ENCODE measurements at places on chromosomes 11 and 22.

DNA sequence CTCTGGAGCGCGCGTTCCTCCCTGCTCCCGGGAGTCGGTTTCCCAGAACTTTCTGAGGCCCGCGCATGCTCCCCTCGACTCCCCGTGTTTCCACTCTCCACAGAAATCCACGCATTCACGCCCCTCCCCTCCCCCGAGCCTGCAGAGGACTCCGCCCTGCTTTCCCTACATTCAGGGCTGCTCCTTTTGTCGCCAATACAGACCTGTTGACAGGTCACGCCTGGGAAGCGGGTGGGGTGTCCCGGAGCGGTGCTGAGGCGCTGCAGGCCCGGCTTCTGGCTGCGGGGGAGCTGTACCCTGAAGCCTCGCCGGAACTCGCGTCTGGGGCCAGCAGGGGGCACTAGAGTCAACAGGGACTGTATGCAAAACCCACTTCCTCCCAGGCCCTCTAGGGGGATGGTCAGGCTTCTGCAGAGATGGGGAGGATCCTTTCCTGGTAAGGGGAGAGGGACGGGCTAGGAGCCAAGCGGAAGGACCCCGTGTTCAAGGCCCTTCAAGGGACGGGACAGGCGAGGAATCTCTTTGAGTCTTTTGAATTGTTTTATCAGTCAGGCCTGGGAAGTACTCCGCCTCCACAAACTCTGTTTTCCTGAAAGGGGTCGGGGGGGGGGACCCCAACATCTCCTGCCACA lies at the start of gene PRAME:
Gene PRAME, minus strand, starts transcription at position 294 of the 632 bp plus-strand sequence. CDS start 2,433 bp downstream, outside the sequence.
- H3K27ac ChIP-seq = no peak within 1 kb of the TSS
- H3K27me3 ChIP-seq = no peaks in the 10 kb centered on the region
- peaks cover 3% of the 10 kb centered on the region for H3K4me1 ChIP-seq
- peak; percentile 90 for DNase-seq

DNA sequence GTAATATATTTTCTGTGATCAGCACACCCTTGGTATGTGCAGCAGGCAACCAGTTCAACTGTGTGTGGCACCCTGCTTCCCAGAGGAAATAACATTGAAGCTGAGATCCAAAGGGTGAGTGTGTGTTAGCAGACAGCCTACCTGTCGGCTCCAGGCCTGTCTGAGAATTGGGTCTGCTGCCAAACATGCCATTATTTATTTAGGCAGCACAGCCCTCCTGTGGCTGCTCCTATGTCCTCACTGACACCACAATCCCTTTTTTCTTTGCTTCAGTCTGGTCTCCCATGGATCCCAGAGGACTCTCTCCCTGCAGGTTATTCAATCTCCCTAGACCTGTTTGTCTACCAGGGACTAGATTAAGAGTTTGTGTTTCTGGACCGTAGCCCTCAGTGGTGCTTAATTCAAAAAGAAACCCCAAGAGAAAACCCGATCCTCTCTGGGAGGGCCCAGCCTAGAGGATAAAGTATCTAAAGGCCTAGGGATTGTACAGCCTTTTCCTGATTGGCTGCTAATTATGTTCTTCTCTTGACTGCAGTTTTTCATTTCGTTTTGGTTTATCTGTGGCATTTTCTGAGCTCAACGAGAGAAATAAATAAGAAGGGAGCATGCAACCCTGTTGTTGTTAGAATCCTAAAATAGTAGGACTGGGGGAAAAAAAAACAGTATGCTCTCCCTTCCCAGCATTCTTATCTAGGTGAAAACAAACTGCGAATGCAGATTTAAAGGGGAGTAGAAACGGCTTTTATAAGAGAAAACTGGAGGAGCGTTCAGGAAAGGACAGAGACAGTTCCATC lies 24.1 kb downstream of the KCNE3 start:
- no peak overlapping the region for H3K4me3 ChIP-seq
- no peaks in the 10 kb centered on the region for H3K27me3 ChIP-seq
- H3K36me3 ChIP-seq = no peaks in the 10 kb centered on the region
- no peak for DNase-seq

GRCh38 chr22:49347376-49347775 lies 480.3 kb downstream of the BRD1 start:
- H3K4me1 ChIP-seq = no peaks in the 10 kb centered on the region
- peaks cover 13% of the 10 kb centered on the region for H3K27me3 ChIP-seq
- H3K4me3 ChIP-seq = no peak overlapping the region
- no peak overlapping the region for H3K27ac ChIP-seq

- H3K4me3 ChIP-seq = no peak overlapping the region
- no peaks in the 10 kb centered on the region for H3K36me3 ChIP-seq
- no peak for DNase-seq
- H3K27ac ChIP-seq = no peak overlapping the region
Observed at GRCh38 chr11:73808052-73808451, 20.4 kb downstream of the MRPL48 start.

GRCh38 chr11:15747671-15748070 lies 608.7 kb downstream of the SOX6 start:
- no peak overlapping the region for H3K27ac ChIP-seq
- no peak for DNase-seq
- no peaks in the 10 kb centered on the region for H3K36me3 ChIP-seq

DNA sequence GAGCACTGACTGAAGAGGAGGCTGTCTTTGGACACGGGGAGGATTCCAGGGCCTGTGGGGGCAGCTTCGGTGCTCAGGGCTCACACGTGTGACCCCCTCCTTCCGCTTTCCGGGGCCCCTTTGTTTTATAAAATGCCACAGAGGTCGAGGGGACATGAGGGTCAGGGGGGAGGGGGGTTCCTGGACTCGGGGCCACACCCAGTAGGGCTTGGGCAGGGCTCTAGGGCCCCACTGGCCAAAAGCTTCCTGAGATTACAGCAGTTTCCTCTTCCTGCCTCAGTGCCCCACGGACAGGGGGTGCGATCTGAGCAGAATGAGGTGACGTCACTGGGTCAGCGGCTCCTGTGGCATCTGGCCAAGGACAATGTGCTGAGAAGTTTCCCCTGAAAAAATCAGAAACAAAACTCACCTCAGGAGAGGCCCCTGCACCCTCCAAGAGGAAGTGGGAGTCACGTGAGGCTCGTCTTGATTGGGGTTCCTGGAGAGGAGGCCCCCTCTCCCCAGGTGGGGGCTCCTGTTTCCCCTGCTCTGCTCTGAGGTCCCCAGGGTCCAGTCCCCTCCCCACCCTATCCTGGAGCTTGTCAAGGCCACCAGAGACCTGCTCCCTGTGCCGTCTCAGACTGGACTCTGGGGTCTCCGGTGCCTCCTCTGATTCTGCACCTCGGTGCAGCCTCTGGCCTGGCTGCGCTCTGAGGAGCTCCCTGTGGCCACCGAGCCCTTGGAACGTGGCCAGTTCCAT lies 6.4 kb upstream of the IFITM3 start:
- H3K27me3 ChIP-seq = peaks cover 75% of the 10 kb centered on the region
- H3K4me1 ChIP-seq = peaks cover 28% of the 10 kb centered on the region
- H3K4me3 ChIP-seq = no peak overlapping the region
- H3K36me3 ChIP-seq = no peaks in the 10 kb centered on the region

DNA sequence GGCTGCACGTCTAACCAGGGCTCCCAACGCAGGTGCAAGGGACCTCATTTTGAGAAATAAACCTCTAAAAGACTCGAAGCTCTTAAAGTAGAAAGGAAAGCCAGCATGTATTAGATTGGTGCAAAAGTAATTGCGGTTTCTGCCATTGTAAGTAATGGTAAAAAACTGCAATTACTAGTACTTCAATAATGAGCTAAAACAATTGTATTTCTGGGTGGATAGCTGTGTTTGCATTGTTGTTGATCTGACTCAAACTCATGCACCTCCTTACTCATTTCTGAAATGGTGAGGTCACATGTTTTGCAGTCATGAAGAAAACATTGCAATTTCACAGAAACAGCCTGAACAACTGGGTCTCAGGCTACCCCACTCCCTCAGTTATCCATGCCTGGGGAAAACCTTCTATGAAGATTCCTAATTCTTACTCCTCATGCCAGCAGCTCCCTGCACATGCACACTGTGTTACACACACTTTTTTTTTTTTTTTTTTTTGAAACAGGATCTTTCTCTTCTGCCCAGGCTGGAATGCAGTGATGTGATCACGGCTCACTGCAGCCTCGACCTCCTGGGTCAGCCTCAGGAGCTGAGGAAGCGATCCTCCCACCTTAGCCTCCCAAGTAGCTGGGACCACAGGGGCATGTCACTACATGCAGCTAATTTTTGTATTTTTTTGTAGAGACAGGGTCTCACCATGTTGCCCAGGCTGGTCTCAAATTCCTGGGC lies 24.6 kb downstream of the VWCE start:
- no peak overlapping the region for H3K27ac ChIP-seq
- no peaks in the 10 kb centered on the region for H3K36me3 ChIP-seq
- H3K27me3 ChIP-seq = 0 out of 2 replicates have a peak, but pooled peaks cover 6% of the 10 kb centered on the region
- no peak overlapping the region for H3K4me3 ChIP-seq

- H3K27ac ChIP-seq = no peak overlapping the region
- no peaks in the 10 kb centered on the region for H3K27me3 ChIP-seq
- H3K4me3 ChIP-seq = no peak overlapping the region
- H3K4me1 ChIP-seq = peaks cover 10% of the 10 kb centered on the region
- H3K36me3 ChIP-seq = peaks cover 4% of the 10 kb centered on the region
Observed at GRCh38 chr22:41902932-41903421, 11.9 kb downstream of the SHISA8 start.

- DNase-seq = no peak
- H3K4me1 ChIP-seq = no peaks in the 10 kb centered on the region
- no peaks in the 10 kb centered on the region for H3K27me3 ChIP-seq
- no peak overlapping the region for H3K4me3 ChIP-seq
Observed at GRCh38 chr11:96969251-96969650, 579.4 kb downstream of the JRKL start.

DNA sequence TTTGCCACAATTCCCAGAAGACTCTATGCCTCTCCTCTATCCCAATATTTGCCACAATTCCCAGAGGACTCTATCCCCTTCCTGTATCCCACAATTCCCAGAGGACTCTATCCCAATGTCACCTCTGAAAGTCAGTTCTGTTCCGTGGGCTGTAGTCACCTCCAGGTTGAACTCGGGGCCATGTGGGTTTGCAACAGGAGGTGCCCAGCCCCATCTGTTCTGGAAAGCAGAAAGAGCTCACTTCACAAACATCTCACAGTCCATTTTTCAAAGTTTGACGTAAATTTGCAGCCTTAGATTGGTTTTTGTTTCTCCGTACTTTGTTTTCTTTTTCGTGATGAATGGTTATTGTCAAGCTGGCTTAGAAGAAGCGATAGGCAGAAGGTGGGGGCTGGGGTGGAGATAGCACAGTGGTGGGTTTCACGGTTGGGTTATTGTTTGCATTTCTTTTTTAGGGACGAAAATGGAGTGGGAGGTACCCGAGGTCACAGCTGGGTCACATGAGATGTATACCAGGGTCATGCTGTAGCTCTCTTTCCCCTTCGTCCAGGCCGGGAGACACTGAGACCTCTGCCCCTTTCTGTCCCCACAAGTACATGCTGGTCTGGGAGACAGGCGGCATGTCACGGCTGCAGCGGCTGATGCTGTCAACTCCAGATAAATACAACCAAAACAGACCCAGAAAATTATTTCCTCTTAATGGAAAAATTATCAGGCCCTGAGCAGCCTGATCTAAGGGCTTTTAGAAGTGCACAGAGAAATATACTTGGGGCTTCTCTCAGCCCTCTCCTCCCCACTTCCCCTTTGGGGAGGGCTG lies 374.5 kb downstream of the CADM1 start:
- H3K27ac ChIP-seq = no peak overlapping the region
- DNase-seq = no peak
- no peaks in the 10 kb centered on the region for H3K4me1 ChIP-seq
- no peaks in the 10 kb centered on the region for H3K27me3 ChIP-seq

DNA sequence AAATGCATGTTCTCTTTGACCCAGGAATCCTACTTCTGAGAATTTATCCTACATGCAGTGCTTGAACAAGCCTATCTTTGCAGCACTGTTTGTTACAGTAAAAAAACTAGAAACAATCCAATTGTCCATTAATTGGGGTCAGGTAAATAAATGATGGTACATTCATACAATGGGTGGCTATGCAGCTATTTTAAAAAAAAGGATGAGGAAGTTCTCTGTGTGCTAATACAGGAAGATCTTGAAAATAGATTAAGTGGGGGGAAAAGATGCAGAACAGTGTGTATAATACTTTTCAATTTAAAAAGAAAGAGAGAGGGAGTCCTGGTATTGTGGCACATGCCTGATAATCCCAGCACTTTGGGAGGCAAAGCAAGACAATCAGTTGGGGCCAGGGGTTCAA lies 9.5 kb upstream of the CREB3L1 start:
- H3K4me3 ChIP-seq = no peak overlapping the region
- H3K27ac ChIP-seq = no peak overlapping the region
- H3K36me3 ChIP-seq = no peaks in the 10 kb centered on the region
- H3K4me1 ChIP-seq = no peaks in the 10 kb centered on the region
- no peak for DNase-seq

DNA sequence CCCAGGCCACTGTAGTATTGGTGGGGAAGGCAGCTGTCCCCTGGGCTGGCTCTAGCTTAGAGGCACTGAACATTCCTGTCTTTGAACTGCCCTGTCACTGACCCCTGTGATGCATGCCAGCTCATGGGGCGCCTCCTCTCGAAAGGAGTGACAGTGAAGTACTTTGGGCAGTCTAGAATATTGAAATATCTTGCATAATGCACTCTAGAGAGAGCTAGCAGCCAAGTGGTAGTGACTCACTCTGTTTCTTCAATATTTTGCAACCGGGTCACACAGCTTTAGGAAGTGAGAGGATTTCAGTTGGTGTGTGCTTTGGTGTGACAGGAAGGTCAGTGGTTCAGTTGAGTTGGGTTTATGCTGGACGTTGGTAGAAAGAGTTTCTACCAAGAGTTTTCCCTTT lies 35.5 kb upstream of the ST14 start:
- H3K4me3 ChIP-seq = no peak overlapping the region
- H3K27me3 ChIP-seq = no peaks in the 10 kb centered on the region
- no peak for DNase-seq
- H3K36me3 ChIP-seq = no peaks in the 10 kb centered on the region
- peaks cover 4% of the 10 kb centered on the region for H3K4me1 ChIP-seq

- H3K36me3 ChIP-seq = no peaks in the 10 kb centered on the region
- no peak overlapping the region for H3K4me3 ChIP-seq
- no peak for DNase-seq
- no peaks in the 10 kb centered on the region for H3K4me1 ChIP-seq
- no peak overlapping the region for H3K27ac ChIP-seq
Observed at GRCh38 chr22:43446037-43446803, 34.4 kb downstream of the MPPED1 start.

DNA sequence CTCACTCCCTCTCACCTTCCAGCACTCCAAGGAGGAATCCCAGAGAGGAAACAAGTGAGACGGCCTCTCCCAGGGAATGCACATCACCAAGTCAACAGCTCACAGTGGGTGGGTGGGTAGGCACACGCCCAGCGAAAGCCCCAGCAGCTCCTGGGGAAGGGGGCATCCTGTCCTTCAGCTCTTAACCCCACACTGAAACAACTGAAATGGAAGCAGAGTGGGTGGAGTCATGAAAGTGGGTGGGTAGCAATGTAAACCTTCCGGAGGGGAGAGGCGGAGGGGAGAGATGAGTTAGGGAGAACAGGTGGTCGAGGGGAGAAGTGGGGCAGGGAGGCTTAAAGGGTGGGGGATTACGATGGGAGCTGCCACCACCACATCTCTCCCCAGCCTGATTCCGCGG lies 5.4 kb downstream of the MCHR1 start:
- peaks cover 7% of the 10 kb centered on the region for H3K27me3 ChIP-seq
- no peaks in the 10 kb centered on the region for H3K36me3 ChIP-seq
- DNase-seq = no peak
- H3K27ac ChIP-seq = no peak overlapping the region
- no peak overlapping the region for H3K4me3 ChIP-seq
